ENCODE measurements at places on chromosomes 13 and 19.

- DNase-seq: no peak
These were observed 79.6 kb downstream of the GGACT start for GRCh38 chr13:100508996-100509395.

DNA sequence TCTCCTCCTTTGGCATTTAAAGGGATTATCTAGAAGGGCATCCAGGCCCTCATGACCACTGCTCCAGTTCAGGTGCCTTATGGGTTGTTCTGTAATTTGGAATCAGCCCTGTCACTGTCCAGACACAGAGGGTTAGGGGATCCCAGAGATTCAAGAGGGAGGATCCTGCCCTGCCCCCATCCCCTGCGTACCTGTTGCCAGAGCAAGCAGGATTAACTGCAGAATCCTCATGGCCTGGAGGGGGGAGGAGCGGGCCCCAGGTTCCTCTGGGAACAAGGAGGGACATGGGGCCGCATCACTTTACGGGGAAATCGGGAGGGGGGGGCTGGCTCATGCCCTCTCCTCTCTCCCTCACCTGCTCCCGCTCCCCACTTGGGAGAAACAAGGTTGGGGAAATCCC, 1.0 kb downstream of the KLK11 start:
- DNase-seq: no peak

GRCh38 chr13:100537486-100537885, 51.1 kb downstream of the GGACT start:
- no peak for DNase-seq

DNA sequence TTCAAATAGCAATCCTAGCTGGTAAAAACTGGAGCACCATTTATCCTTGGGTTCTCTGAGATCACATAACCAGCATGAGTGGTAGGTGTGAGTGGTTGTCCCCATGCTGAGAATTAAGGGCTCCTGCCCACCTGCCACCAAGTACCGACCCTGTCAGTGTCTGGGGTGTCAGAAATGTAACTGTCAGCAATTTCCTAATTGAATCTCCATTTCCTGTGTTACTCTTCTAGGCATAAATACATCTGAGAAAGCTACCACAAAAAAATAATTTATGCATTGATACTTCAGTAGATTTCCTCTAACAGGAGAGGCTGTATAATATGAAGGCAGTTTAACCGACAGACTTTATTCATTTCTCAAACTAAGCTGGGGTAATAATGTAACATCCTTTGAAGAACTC, 25.1 kb downstream of the CPB2 start:
- DNase-seq: no peak

- DNase-seq: no peak
These were observed 469 bp upstream of the RNF6 start for GRCh38 chr13:26222520-26223046.

DNA sequence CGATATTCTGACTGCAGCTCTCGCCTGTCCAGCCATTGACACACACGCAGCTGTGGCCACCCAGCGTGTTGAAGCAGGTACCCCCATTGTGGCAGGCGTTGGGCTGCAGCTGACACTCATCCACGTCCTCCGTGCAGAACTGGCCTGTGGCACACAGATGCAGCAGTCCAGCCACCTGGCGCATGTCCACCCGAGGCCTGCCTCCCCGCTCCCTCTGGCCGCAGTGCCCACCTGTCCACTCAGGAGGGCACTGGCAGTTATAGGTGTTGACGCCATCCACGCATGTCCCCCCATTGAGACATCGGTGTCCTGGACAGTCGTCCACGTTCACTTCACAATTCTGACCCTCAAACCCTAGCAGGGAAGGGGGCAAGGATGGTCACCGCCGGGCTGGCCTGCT, 9.3 kb downstream of the NOTCH3 start:
- no peak for DNase-seq

DNA sequence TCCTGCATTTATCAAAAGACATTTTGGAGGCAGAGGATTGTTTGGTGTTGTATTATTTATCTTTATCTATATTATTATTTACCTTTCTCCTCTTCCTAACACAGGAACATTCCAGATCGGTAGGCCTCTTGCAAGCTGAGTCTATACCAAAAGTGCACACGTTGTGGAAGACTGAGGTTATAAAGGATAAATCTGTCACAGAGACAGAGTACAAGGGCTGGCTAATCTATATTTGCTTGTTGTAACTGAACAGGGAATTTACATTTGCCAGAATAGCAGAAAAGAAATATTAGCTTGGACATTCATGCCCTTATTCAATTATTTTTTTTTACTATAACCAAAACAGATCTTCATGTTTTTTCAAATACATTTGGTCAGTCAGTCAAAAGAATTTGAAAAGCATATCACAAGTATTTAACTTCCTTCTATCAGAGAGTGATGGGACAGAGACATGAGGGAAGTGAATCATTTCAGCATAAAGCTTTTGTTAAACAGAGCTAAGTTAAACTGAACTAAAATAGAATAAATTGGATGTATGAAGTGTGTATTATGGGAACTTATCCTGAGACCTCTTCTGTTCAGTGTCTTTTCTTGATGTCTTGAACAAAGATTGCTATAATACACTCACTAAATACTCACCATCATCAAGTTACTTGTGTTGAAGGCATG, 352.5 kb downstream of the DNAJC15 start:
- DNase-seq: no peak

DNA sequence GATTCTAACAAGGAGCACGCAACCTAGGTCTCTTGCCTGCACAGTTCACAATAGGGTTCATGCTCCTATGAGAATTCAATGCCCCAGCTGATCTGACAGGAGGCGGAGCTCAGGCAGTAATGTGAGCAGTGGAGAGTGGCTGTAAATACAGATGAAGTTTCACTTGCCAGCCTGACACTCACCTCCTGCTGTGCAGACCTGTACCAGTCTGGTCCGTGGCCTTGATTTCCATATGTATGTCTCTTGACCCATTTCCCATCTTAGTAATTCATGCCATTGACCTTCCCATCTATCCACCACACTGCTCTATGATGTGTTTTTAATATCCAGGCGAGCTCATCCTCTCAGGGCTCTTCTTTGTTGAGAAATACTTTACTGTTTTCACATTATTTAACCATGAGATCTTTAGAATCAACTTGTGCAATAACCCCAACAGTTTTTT, 95.2 kb downstream of the LRCH1 start:
- no peak for DNase-seq

GRCh38 chr19:34430738-34431625, 2.8 kb downstream of the UBA2 start:
- no peak for DNase-seq

GRCh38 chr19:30360376-30361106, 11.6 kb upstream of the ZNF536 start:
- DNase-seq: no peak

DNA sequence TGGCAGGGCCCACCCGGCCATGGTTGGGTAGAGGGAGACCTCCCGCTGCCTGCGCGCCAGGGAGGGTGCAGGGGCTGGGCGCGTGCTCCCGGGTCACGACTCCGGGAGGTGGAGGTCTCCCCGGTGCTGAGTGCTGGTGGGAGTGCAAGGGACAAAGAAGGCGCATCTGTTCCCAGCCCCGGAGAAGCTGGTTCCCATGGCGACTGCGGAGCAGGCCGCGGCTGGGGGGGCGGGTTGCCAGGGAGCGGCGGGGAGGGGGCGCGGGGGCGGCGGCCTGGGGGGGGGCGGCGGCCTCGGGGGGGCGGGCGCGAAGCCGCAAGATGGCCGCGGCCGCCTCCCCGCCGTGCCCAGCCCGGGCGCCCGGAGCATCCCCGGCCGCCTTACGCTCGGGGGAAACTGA, 1.2 kb downstream of the CBARP start:
- DNase-seq: no peak

GRCh38 chr19:31639306-31639705, 290.1 kb upstream of the TSHZ3 start:
- no peak for DNase-seq
